T-helper 2 cell (primary cell): ENCODE measurements at places on chromosomes 7 and 10.

DNA sequence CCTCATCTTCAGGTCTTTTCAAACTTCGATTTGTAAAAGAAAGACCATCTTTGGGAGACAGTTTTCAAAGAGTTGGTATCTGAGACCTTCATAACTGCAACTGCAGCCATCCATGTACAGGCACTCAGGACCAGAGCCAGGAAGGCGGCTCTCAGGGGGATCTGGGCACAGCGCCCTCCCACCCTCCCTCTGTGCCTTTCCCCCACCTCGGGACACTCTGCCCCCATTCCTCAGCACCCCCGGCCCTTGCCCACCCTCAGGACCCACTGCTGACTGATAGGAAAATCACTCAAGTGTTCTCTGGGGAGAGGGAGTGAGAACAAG, 143.6 kb downstream of the CUBN start:
- no peak for DNase-seq

GRCh38 chr10:21625623-21626229, 91.7 kb downstream of the MLLT10 start:
- peak; percentile 21 for DNase-seq

DNA sequence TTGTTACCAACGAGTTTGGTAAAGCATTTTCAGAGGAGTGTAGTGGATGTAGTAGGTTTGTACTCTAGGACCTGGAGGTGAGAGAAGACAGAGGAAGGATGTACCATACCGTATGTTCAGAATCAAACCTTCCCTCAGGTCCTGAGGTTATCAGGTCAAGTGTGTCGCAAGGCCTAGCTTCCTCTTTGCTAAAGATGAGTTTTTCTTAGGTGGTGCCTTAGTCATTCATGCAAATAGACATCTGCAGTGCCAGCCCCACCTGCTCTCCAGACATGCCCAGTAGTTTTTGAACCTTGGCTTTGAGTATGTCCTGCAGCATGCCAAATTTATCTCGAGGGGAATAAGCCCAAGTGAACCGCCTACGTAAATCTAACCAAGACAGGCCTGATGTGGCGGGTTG, 71.3 kb downstream of the HDAC9 start:
- DNase-seq, result no peak

DNA sequence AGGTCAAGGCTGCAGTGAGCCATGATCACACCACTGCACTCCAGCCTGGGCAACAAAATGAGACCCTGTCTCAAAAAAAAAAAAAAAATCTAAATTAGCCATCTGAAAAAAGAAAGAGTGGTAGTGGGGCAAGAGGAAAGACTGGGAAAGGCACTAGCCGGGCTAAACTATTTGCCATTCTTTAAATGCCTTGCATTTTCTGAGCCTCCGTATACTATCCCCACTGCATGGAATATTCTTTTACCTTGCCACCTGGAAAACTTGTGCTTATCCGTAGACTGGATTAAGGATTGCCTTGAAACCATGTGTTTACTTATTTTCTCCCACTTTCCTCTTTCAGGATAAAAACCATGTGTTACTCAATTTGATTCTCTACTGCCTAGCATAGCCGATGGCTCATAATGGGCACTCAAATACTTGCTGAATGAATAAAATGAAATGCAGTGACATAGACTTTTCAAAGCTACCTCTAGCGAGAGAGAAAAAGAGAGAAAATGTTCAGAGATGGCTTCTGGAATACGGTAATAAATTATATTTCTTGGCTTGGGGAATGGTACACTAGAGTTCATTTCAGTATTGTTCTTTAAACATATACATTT, 30.6 kb downstream of the HYCC1 start:
- no peak for DNase-seq

DNA sequence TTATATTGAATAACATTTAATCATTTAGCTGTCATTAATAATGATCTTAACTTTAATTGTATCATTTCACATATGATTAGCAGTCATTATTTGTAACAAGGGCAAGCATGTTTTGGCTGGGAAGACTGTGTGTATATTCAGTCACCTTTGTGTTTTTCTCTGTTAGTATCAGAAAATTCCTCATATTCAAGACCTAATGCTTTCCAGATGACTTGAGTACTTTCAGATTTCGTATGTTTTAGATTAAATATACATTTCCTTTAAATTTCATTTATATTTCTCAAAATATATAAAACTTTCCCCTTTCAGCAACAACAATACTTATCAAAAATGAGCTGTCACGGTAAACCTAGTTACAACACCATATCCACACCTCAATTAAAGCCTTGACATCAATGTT, 6.3 kb upstream of the CACNA2D1 start:
- DNase-seq, result no peak

DNA sequence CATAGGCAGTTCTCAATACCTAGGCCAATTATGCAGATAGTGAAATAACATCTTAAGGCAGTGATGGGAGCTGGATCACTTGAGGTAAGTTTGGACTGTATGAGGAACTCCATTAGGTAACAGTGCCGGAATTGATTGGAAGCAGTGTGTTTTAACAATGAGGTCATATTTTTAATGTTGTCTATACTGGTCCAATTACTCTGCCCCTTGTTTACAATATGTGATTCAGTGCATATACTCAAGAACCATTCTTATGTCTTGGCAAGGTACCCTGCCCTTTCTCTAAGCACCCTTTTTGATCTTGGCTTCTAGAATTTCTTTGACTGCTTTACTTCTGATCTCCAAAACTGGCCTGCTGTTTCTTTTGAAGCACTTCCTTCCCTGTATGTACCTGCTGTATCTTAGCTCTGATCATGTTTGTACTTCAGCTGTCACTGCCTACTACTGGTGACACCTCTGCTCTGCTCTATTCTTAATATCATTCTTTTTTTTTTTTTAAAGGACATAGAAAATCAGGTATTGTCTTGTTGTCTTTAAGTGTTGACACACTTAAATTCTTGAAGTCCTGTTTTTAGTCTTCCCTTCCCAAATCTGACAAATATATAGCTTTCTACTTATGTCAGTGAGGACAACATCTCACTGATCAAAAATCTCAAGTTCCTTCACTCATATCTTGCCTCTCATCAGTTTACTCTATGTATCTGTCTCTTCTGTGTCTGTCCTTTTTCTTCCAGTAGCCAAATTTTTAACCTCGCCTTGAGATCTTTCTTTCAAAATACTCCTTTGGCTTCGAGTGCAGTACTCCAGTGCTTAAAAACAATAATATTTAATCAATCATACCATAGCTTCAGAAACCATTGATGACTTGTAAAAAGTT, 46.4 kb upstream of the RPA3 start:
- DNase-seq, result peak; percentile 76

- DNase-seq, result no peak
Observed at GRCh38 chr7:95907337-95907736, 135.0 kb downstream of the DYNC1I1 start.
